Tibial artery (tissue), 4 donors: ENCODE measurements at places on chromosomes 5 and 9.

DNA sequence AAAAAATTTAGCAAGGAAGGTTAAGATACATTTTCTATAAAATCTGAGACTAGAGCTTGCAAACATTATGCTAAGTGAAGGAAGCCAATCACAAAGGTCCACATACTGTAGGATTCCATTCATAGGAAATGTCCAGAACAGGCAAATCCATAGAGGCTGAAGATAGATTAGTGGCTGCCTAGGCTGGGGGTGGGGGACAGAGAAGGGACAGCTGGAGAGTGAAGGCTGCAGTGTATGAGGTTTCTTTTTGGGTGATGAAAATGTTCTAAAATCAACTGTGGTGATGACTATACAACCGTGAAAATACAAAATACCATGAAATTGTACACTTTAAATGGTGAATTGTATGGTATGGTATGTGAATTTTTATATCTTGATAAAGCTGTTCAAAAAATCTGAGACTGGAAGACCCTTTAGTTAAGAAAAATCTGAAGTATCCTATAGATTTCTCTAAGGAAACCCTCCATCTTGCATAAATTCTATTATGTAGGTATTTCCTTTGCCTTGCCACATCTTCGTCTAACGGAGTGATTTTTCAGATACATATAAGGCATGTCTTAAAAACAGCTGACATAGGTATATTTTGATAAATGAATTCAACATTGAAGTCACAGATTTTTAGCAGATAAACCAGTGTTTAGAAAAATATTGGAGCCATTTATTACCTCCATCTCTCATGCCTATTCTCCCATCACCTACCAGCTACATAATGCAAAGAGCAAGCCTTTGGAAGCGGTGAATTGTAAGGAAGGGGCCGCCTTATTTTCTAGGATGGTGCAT lies 121.1 kb downstream of the LMNB1 start:
- DNase-seq: no peak

- DNase-seq: no peak
Measured at GRCh38 chr5:153974131-153974812, 64.4 kb downstream of the FAM114A2 start.

GRCh38 chr9:18495065-18495464 lies 21.1 kb downstream of the ADAMTSL1 start:
- DNase-seq: no peak

- no peak for DNase-seq
Measured at GRCh38 chr5:17214893-17215292, 2.5 kb upstream of the BASP1 start.

- no peak for DNase-seq
Measured at GRCh38 chr5:142661957-142662356, 23.9 kb downstream of the FGF1 start.

- no peak for DNase-seq
Measured at GRCh38 chr5:175382171-175382570, 61.8 kb downstream of the DRD1 start.
